ENCODE measurements at places on chromosomes 3 and 15. TPM values are rescaled to one million over a fixed set of nuclear protein-coding genes. Genes with fewer than 3 reads are reported as not detected.

The C3orf33 gene
- total RNA-seq, result 3.2 TPM

The C3orf20 gene
- not detected for total RNA-seq

The ACKR2 gene
- total RNA-seq, result not detected

The PCSK6 gene
- total RNA-seq, result 10.6 TPM

The FOXL2NB gene
- 11.4 TPM for total RNA-seq

The PRR20G gene
- total RNA-seq, result not detected

The NANOGP8 gene
- not detected for total RNA-seq

The NRROS gene
- total RNA-seq, result 8.8 TPM

The CACNA2D3 gene
- 0.41 TPM for total RNA-seq

The CYP1A2 gene
- total RNA-seq, result not detected

The SST gene
- not detected for total RNA-seq

The ALDH1A2 gene
- total RNA-seq, result 0.98 TPM

The DUOXA2 gene
- total RNA-seq, result not detected

The DPPA2 gene
- not detected for total RNA-seq

The NMB gene
- 9.5 TPM for total RNA-seq

The CLDN18 gene
- 0.08 TPM for total RNA-seq

The RASL12 gene
- total RNA-seq, result 0.67 TPM

The TXNRD3 gene
- total RNA-seq, result 17.2 TPM

The LRRN1 gene
- total RNA-seq, result 0.13 TPM

The SLC22A13 gene
- total RNA-seq, result 0.33 TPM

The IVD gene
- total RNA-seq, result 74.6 TPM

The C3orf85 gene
- total RNA-seq, result not detected

The PGBD4 gene
- total RNA-seq, result 2.3 TPM

The CPN2 gene
- total RNA-seq, result 0.08 TPM

The APOD gene
- not detected for total RNA-seq

The PLS1 gene
- 36.1 TPM for total RNA-seq

The RASGRF1 gene
- 0.59 TPM for total RNA-seq

The CLDN11 gene
- 1.9 TPM for total RNA-seq

The SAMD7 gene
- total RNA-seq, result not detected

The AP3B2 gene
- total RNA-seq, result 0.95 TPM

The ASB7 gene
- total RNA-seq, result 18.1 TPM
